ENCODE measurements at places on chromosomes 11 and 22.

DNA sequence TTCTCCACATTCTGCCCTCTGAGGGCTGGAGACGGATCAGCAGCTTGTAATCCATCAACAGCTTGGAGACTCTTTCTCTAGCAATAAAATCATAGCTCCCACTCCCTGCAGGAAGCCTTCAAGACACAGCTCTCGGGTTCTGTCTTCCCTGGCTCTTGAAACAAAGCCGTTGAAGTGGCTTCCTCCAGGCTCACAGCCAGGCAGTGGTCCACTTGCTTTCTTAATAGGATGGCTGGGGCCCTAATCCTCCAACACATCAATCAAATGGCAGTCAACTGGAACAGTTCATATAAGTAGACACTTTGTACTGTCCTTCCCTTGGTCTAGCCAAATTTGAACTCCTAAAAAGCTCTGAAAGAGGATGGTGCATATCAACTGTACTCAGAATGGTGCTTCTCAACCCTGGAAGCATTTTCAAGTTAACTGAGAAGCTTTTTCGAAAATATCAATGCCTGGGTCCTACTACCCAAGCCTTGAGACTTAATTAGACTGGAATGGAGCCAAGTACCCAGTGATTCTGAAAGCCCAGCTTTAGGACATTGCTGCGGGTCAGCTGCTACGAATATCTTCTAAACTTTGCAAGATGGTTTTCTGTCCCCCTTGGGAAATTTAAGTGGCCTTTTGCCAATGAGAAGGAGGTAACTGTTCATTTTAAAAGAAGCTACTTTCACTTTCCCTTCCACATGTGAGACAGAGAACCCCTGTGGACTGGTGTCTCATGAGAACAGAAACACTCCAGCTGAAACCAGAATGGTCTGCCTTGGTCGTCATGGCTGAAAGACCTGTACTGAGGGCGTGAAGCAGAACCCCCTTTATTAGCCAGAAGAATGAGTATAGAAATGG is 74.7 kb downstream of the SC5D start:
- DNase-seq = no peak

GRCh38 chr11:47248664-47249377 is at the start of gene ACP2:
ACP2 (minus strand) TSS chr11:47248814; CDS start chr11:47248789, 25 bp downstream.
- DNase-seq = peak; percentile 82

DNA sequence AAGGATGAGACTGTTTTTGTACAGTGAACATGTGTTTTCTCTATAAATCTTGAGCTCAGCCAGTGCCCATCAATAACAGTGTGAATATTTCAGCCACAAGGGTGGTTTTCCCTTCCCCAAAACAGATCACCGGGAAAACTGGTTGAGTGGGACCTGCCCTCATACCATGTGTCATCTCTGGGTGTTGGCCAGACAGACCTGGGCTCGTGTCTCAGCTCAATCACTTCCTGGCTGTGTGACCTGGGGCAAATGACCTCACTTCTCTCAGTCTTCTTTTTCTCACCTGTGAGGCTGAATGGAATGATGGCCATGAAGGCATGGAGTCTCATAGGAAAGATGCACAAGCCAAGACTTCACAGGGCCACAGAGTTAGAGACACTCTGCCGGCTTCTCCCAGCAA is 74.7 kb downstream of the COMMD9 start:
- no peak for DNase-seq

- no peak for DNase-seq
Measured at GRCh38 chr11:26556582-26556981, 15.5 kb downstream of the MUC15 start.

GRCh38 chr22:20232781-20233180 is 35.3 kb downstream of the RTN4R start:
- no peak for DNase-seq
